Mucosa of descending colon (tissue), 3 donors: ENCODE measurements at places on chromosomes 6 and 20. TPM values are rescaled to one million over a fixed set of nuclear protein-coding genes. Genes with fewer than 3 reads are reported as not detected.

DNA sequence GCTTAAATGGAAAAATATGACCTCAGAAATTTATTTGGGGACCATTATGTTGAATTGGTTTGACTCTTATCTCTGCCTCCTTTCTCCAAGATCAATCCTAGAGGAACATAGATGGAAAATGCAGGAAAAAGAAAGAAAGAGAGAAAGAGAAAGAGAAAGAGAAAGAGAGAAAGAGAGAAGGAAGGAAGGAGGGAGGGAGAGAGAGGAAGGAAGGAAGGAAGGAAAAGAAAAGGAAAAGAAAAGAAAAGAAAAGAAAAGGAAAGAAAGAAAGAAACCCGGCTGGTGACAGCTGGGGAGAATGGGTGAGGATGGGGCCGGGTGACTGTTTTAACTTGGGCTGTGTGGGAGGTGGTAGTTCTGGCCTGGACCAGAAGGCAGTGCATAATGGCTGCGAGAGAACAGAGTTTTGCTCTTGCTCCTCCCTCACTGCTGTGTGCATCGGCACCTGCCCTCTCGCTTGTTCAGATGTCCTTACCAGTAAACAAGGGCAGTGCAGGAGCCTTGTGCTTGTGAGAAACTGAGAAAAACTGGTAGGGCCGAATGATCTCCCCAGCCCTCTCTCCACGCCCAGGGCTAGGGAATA lies 24.7 kb downstream of the GLO1 start:
- DNase-seq, result no peak

DNA sequence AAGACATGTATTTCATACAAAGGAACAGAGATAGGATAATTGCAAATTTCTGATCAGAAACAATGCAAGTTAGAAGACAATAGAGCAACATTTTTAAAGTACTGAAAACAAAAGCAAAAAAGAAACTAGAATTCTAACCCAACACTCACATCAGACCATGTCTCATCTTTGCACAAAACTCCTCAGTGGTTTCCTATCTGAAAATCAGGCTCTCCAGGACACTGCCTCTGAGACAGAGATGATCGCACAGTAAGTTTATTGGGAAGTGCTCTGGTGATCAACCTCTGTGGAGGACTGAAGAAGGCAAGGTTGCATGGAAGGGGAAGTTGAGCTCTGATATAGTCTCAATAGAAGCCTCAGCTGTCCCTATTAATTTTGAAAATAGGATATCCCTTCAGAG lies 2.3 kb upstream of the TTBK1 start:
- DNase-seq, result no peak

- DNase-seq, result no peak
Measured at GRCh38 chr6:34757687-34758274, 476 bp downstream of the SNRPC start.

GRCh38 chr6:168717491-168717890 lies 276.5 kb downstream of the SMOC2 start:
- DNase-seq, result no peak

- no peak for DNase-seq
Measured at GRCh38 chr6:12555267-12555666, 161.3 kb upstream of the PHACTR1 start.

GRCh38 chr6:139711804-139712585 lies 337.5 kb upstream of the CITED2 start:
- no peak for DNase-seq

- no peak for DNase-seq
Measured at GRCh38 chr6:145544041-145544440, 191.3 kb downstream of the EPM2A start.

Gene MUC22
- not detected for total RNA-seq

DNA sequence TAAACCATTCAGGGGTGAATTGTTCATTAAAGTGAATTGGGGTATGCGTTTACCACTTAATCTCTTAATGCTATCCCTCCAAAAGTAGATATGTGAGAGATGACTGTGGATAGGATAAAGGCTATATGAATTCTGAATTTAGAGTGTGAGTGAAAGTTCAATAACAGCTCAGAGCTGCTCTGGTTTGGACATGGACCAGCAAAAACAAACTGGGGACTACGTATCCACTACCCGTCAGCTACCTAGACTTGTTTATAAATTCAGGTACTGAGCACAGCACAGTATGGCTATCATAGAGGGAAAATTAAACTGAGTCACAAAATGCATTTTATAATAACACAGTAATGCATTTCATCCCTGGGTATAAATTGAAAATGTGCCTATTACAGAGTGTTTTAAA lies 44.4 kb downstream of the HDDC2 start:
- no peak for DNase-seq

DNA sequence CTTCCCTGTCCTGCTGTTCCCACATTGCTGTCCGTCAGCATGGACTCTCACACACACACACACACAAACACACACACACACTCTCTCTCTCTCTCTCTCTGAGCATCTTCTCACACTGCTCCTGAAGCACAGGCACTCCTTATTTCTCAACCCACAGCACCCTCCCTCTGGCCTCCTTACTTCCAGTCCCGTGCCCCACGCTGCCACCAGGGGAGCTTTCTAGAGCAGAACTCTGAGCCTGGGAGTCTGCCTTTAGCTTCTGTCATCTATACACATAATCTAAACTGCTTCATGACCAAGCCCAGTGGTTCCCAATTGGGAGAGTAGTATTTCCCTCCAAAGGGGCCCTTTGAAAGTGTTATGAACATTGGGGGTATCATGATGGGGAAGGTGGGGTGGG lies 29.1 kb downstream of the HECA start:
- DNase-seq, result no peak

- DNase-seq, result no peak
Measured at GRCh38 chr6:74602206-74602605, 603.6 kb downstream of the COL12A1 start.

DNA sequence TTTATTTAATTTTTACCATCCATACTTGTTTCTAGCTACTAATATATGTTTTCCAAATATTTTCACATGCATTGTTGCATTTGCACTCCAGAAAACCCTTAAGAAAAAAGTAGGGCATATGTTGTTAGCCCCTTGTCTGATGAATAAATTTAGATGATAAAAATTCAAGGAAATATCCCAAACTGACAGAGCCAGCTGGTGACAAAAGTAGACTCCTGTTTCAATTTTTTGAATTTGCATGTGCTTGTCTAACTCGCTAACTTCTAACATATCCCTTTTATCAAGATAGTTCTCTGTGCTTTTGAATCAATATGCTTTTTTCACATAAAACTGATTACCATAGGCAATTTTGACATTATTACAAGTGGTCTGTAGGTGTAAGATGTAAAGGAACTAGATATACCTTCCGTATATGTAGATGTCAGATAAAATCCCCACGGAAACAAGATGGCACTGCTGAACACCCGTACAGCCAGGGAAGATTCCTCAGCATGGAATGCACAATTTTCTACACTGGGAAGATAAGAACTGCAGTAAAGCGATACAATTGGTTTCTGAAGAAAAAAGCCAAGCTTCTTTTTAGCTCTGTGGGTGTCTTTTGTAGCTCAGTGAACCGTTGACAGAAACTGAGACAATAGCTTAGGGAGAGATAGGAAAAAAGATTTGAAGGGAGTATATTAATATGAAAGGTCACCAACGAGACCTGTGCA lies 437.6 kb upstream of the RNF217 start:
- no peak for DNase-seq

DNA sequence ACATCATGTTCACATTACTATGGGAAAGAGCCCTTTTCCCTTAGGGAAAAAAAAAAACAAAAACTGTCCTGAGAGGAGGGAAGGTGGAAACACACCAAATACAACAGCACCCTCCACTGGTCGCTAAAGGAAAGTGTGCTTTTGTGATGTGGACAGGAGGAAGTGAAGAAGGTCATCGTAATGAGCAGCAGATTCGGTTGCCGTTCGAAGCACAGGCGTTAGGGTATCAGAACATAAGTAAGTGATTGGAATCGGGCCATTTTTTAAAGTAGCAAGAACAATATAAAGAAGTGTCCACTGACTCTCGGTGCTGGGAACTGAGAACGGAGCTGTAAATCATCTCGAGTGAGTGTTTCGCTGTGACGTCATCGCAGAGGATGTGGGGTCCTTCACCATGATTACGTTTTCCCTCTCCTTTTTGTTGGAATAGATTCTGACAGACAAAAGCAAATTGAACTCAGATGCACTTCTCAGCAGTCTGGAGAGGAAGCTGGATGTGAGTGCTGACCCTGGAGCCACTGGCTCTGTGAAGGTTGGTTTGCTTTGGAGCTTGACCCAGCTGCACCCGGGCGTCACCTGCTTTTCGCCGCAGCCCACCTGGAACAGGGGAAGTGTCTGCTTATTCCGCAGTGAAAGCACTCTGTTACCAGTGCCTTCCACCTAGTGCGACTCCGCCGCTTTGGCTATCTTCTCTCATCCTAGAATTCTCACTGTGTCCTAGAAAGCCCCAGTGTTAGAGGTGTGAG lies 203.6 kb upstream of the GMDS start:
- DNase-seq, result no peak

DNA sequence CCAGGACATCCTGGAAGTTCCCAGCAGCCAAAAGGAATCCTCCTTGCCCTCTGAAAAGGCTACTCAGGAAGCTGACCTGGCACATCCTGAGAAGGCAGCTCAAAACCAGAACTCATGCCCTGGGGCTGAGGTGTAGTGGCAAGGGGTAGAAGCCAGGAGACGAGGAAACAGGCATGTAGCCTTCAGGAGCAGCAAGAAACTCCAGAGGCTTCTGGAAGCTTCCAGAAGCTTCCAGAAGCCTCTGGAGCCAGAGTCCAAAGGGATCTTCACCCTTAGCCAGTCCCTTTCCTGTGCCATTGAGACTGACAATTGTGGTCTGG lies 43.9 kb downstream of the BMP7 start:
- no peak for DNase-seq

Gene HLA-DRA
- 333 TPM for total RNA-seq

GRCh38 chr6:81894788-81895271 lies 142.3 kb upstream of the TENT5A start:
- no peak for DNase-seq

DNA sequence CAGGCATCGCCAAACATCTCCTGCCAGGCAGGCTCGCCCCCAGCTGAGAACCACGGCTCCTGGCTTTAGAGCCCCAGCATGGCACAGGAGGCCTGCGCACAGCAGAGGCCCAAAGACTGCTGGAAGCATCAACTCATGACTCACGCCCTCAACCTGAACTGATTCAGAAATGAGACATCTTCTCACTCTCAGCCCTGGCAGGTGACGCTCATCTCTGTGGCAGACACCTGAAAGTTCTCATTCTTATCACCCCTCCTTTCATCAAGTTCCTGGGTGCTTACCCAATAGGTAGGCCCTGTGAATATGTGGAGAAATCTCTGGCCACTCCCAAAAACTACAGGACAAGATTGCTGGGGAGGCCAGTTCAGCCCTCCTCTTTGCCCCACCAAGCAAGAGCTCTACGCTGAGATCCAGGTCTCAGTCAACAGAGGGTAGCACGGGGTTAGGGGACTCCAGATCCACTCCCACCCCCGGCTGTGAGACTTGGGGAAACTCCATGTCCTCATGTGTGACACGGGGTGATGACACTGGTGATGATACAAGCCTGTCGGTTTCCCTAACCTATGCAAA lies 11.3 kb downstream of the NFATC2 start:
- no peak for DNase-seq

Gene SEL1L2
- not detected for total RNA-seq
